ENCODE measurements at places on chromosomes 1 and 21.

DNA sequence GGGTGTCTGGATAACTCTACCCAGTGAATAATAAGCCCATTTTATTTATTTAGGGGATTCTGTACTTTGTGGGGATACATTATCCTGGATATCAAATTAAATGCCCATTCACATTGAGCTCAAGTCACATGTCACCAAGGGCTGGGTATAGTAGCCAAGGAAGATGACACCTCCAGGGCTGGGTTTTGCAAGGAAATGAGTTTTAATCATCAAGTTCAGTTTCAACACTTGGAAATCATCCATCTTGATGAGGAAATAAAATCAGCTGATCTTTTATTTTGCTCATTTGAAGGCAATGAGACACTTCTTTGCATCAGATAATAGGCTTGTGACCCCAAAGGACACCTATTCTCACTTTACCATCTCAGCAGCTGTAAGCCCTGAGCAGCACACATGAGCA lies 80.0 kb upstream of the TNR start:
- no peak for DNase-seq

DNA sequence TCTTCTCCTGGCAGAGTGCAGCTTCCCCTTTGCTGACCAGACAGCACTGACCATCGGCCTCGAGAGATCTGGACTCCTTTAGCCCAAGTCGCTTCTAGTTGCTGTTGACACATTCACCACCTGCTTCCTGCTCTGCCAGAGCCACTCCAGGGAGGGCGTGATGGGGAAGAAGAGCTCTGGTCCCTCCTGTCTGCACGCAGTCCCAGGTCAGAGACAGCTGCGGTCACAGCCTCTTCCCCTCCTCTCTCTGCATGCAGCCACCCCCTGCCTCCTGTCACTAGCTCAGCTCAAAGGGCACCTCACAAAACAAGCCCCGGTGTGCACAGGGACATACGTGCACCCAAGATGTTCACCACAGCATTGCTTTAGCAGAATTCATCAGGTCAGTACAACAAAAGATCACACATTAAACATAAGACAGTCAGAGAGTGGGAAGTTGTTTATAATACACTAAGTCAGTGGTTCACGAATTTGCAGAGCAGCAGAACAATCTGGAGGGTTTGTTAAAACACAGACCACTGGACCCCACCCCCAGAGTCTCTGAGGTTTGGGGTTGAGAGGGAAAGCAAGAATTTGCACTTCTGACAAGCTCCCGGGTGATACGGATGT lies 132.9 kb downstream of the SYF2 start:
- DNase-seq: peak; percentile 11

GRCh38 chr21:35461700-35462099 lies 412.6 kb upstream of the RUNX1 start:
- no peak for DNase-seq

GRCh38 chr1:172373864-172374263 lies 46.6 kb upstream of the C1orf105 start:
- DNase-seq: no peak

DNA sequence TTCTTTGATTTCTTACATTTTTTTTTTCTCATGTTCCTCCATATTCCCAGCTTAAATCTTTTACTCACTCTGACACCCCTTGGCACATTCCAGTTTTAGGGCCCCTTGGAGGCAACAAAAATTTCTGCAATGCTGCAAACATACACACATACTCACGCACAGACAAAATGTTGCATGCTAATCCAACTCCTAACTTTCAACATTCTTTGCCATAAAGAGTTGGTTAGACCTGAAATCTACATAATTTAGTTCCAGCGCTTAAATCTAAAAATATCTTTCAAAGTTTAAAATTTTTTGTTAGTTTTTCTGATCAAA lies 103.9 kb downstream of the PTPN14 start:
- DNase-seq: no peak

- DNase-seq: no peak
Observed at GRCh38 chr1:101532377-101532776, 295.6 kb downstream of the S1PR1 start.

DNA sequence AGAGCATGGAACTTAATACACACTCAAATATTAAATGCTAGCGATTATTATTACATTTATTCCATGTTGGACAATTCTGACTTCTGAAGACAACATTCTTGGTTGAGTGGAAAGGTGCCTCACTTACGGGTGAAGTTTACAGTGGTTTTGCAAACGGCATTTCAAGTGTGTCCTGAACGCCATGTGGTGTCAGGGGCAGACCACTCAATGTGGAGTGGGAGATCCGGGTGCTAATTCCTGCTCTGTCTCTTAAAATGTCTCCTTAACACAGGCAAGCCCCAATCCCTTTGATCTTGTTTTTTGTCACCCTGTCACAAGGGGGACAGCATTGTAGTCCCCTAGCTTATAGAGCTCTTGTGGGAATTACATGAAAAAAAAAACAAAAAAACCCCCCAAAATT lies 5.6 kb upstream of the TDRD10 start:
- no peak for DNase-seq

DNA sequence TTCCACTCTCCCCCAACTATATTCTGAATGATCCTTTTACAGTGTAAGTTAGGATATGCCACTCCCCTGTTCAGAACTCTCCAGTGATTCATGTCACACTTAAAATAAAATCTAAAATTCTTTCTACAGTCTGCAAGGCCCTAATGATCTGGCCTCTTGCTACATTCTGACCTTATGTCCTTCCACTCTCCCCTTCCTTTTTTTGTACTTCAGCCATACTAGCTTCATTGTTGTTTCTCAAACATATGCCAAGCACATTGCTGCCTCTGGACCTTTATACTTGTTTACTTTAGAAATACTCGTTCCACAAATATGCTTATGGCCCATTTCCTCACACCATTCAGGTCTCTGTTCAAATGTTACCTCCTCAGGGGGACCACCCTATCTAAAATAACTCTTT lies 14.8 kb upstream of the PSMA5 start:
- DNase-seq: no peak

DNA sequence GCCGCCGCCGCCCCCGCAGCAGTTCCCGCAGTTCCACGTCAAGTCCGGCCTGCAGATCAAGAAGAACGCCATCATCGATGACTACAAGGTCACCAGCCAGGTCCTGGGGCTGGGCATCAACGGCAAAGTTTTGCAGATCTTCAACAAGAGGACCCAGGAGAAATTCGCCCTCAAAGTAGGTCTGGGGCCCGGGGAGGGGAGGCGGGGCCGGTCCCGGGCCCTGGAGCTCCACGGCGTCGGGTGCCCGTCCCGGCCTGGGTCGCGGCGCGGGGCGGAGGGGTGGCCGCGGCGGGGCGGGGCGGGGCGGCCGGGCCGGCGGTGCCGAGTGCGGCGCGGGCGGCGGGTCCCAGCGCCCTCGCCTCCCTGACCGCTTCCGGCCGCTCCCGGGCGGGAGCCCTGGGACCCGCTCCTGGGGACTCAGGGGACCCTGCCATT lies 646 bp downstream of the MAPKAPK2 start:
- DNase-seq: no peak

GRCh38 chr21:36120304-36120888 lies 14.5 kb upstream of the CBR3 start:
- DNase-seq: no peak

DNA sequence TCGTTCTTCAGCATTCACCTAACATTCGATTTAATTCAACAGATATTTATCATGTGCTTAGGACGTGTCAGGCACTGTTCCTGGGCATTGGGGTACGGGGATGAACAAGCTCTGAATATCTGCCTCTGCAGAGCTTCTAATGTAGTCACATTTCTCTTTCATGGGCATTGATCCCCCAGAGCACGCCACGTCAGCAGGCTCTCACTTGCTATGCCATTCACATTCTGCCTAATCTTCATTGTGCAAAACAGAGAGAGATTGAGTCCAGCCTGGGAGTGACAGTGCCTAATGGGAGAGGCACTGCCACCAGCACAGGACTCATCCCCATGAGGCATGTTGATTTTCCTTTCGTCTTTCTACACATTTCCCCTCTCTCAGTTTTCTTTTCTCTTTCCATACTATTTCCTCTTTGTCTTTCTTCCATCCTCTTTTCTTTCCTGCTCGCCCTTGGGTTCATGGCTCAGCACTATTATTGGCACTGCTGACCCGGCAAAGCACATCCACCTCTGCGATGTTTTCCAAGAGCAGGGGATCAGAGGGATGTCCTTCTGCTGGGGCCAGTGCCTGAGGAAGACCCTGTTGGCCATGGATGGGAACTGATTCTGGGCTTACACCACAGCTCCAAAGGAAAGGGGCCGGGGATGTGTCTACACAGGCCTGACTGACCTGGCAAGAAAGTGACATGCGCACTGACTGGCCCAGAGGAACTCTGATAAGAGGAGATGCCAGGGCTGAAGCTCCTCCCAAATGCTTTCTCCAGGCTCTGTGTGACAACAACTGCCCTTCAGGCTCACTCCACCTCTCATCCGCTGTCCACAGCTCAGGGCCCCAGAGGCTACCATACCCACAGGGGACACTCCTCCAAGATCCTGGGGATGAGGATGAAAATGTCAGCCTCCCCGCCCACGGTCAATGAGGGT lies 195.9 kb downstream of the TOMM20 start:
- DNase-seq: no peak
